ENCODE measurements at places on chromosomes 3 and 15. TPM values are rescaled to one million over a fixed set of nuclear protein-coding genes. Genes with fewer than 3 reads are reported as not detected.

- DNase-seq: no peak
Observed at GRCh38 chr3:124985349-124985748, 50.8 kb upstream of the MUC13 start.

- no peak for DNase-seq
Observed at GRCh38 chr15:41556677-41557076, 2.3 kb upstream of the TYRO3 start.

MAPKBP1 gene
- total RNA-seq: 38.4 TPM

DNA sequence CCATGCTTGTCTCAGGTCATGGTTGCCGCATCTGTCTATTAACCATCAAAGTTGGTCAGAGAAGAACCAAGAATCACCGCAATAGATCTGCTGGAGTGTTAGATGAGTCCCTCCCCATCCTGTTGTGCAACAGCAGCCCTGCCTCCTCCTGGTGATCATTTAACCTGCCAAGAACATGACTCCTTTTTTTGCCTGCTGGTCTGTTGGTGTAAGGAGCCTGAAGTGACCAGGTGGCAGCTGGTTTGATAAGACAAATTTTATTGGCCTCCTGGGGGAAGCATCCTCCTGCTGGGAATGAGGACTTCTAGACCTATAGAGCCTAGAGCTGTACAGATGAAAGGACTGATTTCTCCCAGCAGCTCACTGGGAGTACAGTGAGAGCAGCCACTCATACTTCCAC is 43.5 kb upstream of the RAF1 start:
- no peak for DNase-seq

GRCh38 chr15:50262533-50262932 is 3.0 kb downstream of the HDC start:
- DNase-seq: no peak

DNA sequence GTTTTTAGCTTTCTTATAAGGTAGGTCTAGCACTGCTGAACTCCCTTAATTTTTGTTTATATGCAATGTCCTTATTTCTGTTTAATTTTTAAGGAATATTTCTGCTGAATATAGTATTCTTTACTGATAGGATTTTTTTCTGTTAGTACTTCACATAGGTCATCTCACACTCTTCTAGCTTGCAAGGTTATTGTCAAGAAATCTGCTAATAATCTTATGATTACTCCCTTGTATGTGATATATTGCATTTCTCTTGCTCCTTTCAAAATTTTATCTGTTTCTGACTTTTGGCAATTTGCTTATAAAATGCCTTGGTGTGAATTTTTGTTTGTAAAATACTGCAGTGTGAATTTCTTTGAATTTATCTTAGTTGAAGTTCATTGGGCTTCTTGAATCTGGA is 298.4 kb downstream of the GAP43 start:
- DNase-seq: no peak

TLR9 gene
- not detected for total RNA-seq

- no peak for DNase-seq
Observed at GRCh38 chr15:31397851-31398661, 71.4 kb downstream of the KLF13 start.

DNA sequence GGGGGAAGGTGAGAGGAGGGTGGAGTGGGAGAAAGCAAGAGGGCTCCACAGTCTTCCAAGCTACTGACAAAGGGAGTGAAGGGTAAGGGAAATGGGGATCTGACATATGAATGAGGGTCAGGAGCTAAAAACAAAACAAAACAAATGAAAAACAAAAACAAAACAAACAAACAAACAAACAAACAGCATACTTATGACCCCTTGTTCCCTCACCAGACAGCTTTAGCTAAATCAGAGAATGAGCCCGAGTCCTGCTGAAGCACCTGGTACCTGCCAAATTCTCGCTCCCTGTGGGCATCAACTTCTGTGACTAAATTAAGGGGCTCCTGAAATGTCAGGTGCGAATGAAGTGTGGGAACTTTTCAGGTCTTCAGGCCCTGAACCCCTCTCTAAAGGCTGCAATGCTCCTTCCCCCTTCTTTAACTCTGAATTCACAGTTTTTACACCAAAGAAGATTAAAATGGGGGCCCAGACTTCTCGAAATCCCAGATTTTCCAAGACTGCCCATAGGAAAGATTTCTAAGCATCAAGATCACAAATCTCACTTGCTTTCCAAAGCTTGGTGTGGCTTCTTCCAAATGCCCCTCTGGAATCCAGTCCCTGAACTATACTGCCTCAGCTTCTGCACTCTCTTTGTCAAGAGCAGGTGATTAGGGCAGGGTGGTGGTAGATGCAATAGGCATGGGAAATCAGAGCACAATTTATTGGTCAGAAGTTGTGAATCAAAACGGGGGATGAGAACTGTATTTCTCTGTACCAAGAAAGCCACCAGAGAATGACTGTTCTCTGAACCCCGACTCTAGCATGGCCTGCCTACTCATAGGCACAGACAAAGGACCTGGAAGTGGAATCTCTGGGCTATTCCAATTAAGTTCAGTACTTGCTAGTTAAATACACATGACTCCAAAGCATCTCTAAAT is 40.9 kb downstream of the ZIC4 start:
- DNase-seq: no peak

DNA sequence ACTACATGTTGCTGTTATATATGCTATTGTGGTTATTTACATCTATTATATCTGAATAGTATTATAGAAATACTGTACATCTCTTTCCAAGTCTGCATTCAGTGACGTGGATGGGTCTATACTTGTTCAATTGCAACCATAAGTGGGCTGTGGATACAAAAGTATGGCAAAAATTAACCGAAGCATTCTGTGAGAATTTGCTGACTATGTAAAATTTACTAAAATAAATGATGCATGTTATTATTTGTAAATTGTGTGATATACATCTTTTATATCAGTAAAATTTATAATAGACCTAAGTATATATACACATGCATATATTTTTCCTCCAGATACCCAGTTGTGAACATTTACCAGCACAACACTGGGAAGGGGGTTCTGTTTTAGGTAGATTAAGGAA is 215.1 kb downstream of the NECTIN3 start:
- no peak for DNase-seq

DNA sequence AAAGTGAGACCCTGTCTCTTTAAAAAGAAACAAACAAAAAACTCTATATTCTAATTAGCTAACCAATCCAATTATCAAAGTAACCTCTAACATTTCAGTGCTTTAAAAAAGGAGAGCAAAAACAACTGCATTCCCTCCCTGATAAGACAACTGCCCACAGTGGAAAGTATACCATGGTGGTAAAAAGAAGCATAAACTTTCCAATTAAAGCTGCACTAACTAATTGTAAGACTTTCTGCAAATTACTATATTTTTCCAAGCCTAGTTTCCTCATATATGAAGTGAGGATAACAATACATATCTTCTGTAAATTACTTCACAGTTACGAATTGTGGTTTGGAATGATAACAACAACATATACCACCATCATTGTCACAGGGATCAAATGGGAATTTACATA is 35.5 kb downstream of the STAG1 start:
- no peak for DNase-seq

GALNT15 gene
- 0.10 TPM for total RNA-seq

- DNase-seq: no peak
Observed at GRCh38 chr3:180782195-180782984, 103.1 kb upstream of the CCDC39 start.

EBLN2 gene
- 1.9 TPM for total RNA-seq

C3orf20 gene
- total RNA-seq: not detected

RAB27A gene
- 8.0 TPM for total RNA-seq

NR1I2 gene
- total RNA-seq: not detected

GRCh38 chr3:99499235-99500158 is 138.9 kb upstream of the COL8A1 start:
- peak; percentile 28 for DNase-seq

PIGBOS1 gene
- 13.4 TPM for total RNA-seq

DNA sequence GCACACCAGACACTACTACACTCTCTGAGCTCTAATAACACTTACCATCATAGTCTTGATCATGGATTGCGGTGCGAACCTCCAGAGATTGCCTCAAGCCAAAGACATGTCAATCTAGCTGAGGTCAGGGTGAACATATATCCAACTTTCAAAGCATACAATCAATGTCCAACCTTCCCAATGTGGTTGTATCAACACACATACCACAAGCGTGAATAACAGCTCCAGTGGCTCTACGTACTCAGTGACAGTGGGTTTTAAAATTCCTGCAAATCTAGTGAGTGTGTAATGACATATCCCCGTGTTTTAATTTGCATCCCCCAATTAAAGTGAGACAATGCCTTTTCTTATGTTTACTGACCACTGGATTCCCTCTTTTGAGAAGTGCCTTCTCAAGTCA is 29.6 kb downstream of the SFMBT1 start:
- DNase-seq: no peak

DNA sequence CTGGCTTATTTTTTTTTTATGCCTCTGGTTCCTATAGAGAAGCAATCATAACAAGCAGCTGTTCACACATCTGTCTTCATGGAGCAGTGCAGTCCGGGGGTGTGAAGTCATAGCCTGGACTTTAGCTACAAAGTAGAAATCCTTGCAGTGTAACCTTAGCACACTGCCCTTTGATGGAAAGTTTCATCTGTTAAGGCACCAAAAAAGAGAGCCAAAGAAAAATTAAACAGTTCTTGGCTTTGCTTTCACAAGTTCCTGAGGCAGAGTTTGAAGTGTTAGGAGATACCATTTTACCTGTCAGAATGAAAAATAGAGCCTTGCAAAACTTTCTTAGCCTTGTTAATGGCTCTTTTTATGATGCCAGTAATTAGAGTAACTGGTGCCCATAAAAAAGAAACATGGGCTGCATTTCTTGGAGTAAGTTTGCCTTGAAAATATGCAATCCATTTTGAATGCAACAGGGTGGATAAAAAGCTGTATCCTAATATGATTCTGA is 84.1 kb downstream of the PIK3R4 start:
- DNase-seq: no peak

TIGIT gene
- total RNA-seq: not detected

DNA sequence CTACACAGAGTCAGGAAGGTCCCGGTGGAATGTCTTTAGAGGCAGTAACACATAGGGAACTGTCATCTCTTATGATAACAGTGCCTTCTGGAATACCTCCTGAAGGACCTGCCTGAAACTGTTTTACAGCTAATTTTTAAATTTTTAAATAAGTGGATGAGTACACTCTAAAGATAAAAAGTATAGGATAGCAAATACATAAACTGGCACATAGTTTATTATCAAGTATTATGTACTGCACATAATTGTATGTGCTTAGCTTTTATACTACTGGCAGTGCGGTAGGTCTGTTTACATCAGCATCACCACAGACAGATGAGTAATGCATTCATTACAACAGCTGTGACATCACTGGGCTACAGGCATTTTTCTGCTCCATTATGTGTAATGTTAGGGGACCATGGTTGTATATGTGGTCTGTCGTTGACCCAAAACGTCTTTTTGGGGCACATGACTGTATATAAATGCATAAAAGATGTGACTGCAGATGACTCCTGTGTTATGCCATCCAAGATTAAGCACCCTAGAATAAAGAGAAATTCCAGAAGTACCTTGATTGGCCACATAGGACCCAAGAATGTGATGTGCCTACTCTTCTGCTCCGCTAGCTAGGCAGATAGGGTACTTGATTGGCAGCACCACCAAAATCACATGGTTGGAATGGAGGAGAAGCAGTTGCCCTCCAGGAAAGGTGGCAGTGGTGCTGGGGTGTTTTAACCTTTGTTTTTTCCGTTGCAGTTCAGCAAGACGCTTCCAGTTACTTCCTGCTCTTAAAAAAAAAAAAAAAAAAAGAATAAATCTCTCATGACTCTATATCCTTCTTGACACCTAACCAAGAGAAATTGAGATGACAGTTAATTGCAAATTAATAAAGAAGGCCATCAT is 3.3 kb downstream of the VPS8 start:
- DNase-seq: peak; percentile 15

DNA sequence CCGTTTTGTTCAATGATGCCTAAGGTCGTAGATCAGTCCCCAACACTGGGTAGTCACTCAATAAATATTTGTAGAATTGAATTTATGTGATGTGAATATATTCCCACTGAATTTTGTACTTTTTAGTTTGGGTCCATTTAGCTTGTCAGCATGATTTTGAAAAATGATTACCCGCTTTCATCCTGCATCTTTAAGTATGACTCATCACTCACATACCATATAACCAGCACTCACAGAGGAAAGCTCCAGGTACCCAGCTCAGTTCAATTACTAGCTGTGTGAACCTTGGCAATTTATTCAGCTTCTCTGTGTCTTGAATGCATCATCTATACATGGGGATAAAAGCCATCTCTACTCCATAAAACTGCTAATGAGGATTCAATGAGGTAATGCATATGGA is 2.2 kb upstream of the MLF1 start:
- DNase-seq: no peak

- no peak for DNase-seq
Observed at GRCh38 chr3:175200391-175201095, 341.4 kb downstream of the NAALADL2 start.

DNA sequence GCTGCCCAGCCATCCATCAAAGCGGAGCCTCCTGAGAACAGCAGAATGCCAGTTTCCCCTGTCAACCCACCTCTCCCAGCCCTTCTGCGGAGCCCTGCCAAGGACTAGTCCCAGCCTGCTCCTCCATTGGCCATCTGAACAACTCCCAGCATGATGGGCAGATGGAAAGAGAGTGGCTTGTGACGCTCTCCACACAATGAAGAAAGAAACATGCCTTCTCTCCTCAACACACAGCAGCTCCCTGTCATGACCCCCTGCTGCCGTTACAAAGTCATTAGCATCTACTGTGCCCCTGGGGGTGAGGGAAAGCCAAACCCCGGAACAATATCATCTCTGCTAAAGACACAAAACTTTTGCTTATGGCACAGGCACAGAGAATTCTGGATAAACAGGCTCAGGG is 33.6 kb downstream of the MECOM start:
- DNase-seq: no peak

- DNase-seq: no peak
Observed at GRCh38 chr3:88775026-88775690, 332.3 kb upstream of the EPHA3 start.

CDC25A gene
- 12.8 TPM for total RNA-seq

NLGN1 gene
- total RNA-seq: 0.85 TPM

CLRN1 gene
- total RNA-seq: not detected

SCAMP5 gene
- 11.2 TPM for total RNA-seq

PLS1 gene
- total RNA-seq: 36.1 TPM
